Natural killer cell treated with Interleukin-12 subunit alpha and Interleukin-12 subunit beta and Interleukin-15 and Interleukin-18, amount 100 ng/mL, for 72 hours (primary cell): ENCODE measurements at places on chromosomes 7 and 10. TPM values are rescaled to one million over a fixed set of nuclear protein-coding genes. Genes with fewer than 3 reads are reported as not detected.

DNA sequence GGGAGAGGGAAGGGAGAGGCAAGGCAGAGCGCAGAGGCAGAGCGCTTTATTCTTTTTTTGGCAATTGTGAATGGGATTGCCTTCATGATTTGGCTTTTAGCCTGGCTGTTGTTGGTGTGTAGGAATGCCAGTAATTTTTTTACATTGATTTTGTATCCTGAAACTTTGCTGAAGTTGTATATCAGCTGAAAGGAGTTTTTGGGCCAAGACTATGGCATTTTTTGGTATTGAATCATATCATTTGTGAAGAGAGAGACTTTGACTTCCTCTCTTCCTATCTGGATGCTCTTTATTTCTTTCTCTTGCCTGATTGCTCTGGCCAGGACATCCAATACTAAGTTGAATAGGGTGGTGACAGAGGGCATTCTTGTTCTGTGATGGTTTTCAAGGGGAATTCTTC, 291.3 kb downstream of the REEP3 start:
- H3K4me1 ChIP-seq = no peaks in the 10 kb centered on the region
- peaks cover 15% of the 10 kb centered on the region for H3K27me3 ChIP-seq
- DNase-seq = no peak
- H3K36me3 ChIP-seq = no peaks in the 10 kb centered on the region
- H3K4me3 ChIP-seq = no peak overlapping the region
- H3K27ac ChIP-seq = no peak overlapping the region

Gene CHST12
- 29.6 TPM for total RNA-seq

DNA sequence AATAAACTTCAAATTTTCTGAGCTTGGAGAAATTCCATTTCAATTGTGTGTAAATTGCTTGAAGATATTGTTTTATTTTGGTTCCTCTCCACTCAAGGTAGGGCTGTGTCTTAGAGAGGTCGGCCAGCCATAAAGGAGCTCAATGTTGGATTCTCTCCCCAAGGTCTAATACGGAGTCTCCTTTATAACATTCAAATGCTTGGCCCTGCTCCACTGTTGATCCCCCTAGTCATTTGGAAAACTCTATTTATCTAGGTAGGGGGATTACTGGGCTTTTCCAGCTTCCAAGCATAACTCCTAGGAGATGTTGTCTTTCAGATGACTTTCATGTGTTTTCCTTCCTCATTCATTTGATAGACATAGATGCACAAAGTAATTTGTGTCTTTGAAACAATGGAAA, 170.9 kb downstream of the LRMDA start:
- no peaks in the 10 kb centered on the region for H3K36me3 ChIP-seq
- DNase-seq = no peak
- no peak overlapping the region for H3K4me3 ChIP-seq
- H3K27me3 ChIP-seq = peaks cover 7% of the 10 kb centered on the region
- H3K27ac ChIP-seq = no peak overlapping the region
- H3K4me1 ChIP-seq = no peaks in the 10 kb centered on the region

- DNase-seq = no peak
- H3K27ac ChIP-seq = no peak overlapping the region
- H3K36me3 ChIP-seq = no peaks in the 10 kb centered on the region
- H3K4me1 ChIP-seq = no peaks in the 10 kb centered on the region
- no peak overlapping the region for H3K4me3 ChIP-seq
These were observed 91.3 kb upstream of the BET1 start for GRCh38 chr7:94095316-94096009.

DNA sequence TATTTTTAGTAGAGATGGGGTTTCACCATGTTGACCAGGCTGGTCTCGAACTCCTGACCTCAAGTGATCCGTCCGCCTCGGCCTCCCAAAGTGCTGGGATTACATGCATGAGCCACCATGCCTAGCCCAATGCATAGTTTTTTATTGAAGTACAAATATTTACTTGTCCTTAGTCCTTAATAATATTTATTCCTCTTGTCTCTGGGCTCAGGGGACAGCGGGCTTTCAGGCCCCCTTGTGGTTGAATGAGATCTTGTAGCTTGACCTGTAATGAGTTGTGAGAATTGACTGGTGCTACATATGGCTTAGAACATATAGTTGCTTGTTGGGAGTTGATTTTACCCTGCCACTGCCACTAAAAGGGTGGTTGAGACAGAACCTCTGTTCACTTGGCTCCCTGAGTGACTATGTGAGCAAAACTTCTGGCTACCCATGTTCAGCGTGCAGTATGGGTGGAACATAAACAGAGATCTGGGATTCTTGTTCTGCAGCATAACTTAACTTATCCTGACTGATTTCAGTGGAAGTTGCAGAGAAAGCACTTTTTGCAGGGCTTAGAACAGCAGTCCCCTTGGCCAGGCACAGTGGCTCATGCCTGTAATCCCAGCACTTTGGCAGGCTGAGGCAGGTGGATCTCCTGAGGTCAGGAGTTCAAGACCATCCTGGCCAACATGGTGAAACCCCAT, 14.9 kb downstream of the CCL26 start:
- H3K4me1 ChIP-seq = peaks cover 4% of the 10 kb centered on the region
- H3K27ac ChIP-seq = no peak overlapping the region
- no peaks in the 10 kb centered on the region for H3K27me3 ChIP-seq
- DNase-seq = no peak
- H3K4me3 ChIP-seq = no peak overlapping the region

DNA sequence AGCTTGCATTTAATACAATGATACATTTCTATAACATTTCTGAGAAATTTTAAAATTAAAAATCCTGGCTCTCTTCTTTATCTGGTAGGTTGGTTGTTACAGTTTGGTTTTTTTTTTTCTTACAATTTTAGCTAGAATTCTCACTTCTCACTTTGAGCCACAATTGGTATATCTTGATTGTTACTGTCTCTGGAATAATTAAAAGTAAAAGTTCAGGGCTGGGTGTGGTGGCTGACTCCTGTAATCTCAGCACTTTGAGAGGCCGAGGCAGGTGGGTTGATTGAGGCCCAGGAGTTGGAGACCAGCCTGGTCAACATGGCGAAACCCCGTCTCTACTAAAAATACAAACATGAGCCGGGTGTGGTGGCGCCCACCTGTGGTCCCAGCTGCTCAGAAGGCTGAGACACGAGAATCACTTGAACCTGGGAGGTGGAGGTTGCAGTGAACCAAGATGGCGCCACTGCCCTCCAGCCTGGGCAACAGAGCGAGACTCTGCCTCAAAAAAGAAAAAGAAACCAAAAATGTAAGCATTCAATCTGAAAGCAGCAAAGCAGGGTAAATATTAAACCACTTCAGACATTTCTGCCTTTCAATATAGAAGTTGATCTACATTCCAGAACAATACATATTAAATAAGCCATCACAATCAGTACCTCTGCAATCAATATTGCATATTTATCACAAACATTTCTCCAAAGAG, 88.6 kb upstream of the PFKP start:
- no peak overlapping the region for H3K4me3 ChIP-seq
- H3K36me3 ChIP-seq = no peaks in the 10 kb centered on the region
- H3K4me1 ChIP-seq = no peaks in the 10 kb centered on the region
- DNase-seq = no peak
- peaks cover 13% of the 10 kb centered on the region for H3K27me3 ChIP-seq
- no peak overlapping the region for H3K27ac ChIP-seq

DNA sequence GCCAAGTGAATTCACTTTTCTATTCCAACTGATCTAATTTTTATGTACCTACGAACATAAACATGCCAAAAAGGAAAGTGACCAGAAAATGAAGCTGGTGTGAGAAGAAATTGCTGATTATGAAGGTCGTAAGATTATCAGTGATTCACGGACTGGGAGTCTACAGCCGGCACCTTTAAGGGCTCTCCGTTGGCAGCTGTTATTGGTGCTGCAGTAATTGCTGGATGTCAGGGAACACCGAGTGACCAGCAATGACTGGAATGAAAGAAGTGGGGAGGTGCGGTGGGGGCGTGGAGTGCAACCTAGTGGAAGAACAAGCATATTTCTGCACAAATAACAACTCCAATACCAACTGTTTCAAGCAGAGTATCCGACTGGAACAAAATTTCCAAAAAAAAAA, 109.8 kb upstream of the TARP start:
- H3K4me1 ChIP-seq = peaks cover 10% of the 10 kb centered on the region
- no peaks in the 10 kb centered on the region for H3K27me3 ChIP-seq
- H3K27ac ChIP-seq = no peak overlapping the region

- no peak overlapping the region for H3K27ac ChIP-seq
- H3K4me1 ChIP-seq = peaks cover 8% of the 10 kb centered on the region
- DNase-seq = no peak
These were observed 30.6 kb downstream of the NET1 start for GRCh38 chr10:5442990-5443370.

DNA sequence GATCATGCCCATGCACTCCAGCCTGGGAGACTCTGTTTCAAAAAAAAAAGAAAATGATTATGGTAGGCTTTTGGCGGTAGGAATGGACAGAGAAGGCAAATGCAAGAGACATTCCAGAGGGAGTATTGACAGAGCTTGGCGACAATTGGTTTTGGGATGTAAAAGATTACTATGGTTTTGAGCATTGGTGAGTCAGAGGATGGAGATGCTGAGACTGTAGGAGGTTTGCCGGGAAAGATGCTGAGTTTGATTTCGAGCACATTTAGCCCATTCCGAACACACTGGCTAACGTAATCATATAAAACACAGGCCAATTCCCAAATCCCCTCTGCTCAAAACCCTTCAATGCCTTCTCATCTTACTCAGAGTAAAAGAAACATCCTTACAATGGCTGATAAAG, 161.6 kb upstream of the MKLN1 start:
- no peak overlapping the region for H3K27ac ChIP-seq
- peaks cover 5% of the 10 kb centered on the region for H3K27me3 ChIP-seq
- no peaks in the 10 kb centered on the region for H3K36me3 ChIP-seq

- DNase-seq = no peak
- H3K36me3 ChIP-seq = no peaks in the 10 kb centered on the region
- H3K4me3 ChIP-seq = no peak overlapping the region
- no peak overlapping the region for H3K27ac ChIP-seq
- H3K27me3 ChIP-seq = peaks cover 8% of the 10 kb centered on the region
- no peaks in the 10 kb centered on the region for H3K4me1 ChIP-seq
These were observed 5.3 kb downstream of the FAM20C start for GRCh38 chr7:197413-198335.

Gene TMEM273
- total RNA-seq = 86.0 TPM

GRCh38 chr10:78953113-78953798, 115.5 kb upstream of the ZMIZ1 start:
- H3K27ac ChIP-seq = no peak overlapping the region
- H3K4me3 ChIP-seq = no peak overlapping the region
- H3K36me3 ChIP-seq = no peaks in the 10 kb centered on the region

- H3K36me3 ChIP-seq = no peaks in the 10 kb centered on the region
- no peak overlapping the region for H3K4me3 ChIP-seq
- peaks cover 4% of the 10 kb centered on the region for H3K27me3 ChIP-seq
- no peak overlapping the region for H3K27ac ChIP-seq
These were observed 44.8 kb upstream of the CPXM2 start for GRCh38 chr10:123936426-123936825.

GRCh38 chr10:101114646-101115045, 16.5 kb upstream of the TLX1 start:
- no peak overlapping the region for H3K4me3 ChIP-seq

Gene LLCFC1
- total RNA-seq = not detected

DNA sequence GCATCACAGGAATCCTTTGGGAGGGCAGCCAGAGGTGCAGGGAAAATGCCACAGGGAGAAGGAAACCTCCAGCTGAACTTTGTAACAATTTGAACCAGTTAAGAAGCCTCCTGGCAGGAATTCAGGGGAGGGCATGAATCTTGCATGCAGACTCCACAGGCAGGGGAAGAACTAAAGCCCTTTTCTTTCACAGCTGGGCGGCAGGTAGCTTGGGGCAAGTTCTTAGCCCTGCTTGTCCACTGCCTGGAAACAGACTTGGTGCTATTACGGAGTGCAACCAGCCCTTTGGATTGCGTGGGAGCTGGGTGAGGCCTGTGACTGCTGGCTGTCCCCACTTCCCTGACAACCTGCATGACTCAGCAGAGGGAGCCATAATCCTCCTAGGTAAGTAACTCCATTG, 51.7 kb upstream of the ADAM12 start:
- H3K27me3 ChIP-seq = peaks cover 43% of the 10 kb centered on the region
- no peak overlapping the region for H3K4me3 ChIP-seq
- H3K4me1 ChIP-seq = no peaks in the 10 kb centered on the region

Gene THAP5
- 22.8 TPM for total RNA-seq

Gene FOXI2
- not detected for total RNA-seq

DNA sequence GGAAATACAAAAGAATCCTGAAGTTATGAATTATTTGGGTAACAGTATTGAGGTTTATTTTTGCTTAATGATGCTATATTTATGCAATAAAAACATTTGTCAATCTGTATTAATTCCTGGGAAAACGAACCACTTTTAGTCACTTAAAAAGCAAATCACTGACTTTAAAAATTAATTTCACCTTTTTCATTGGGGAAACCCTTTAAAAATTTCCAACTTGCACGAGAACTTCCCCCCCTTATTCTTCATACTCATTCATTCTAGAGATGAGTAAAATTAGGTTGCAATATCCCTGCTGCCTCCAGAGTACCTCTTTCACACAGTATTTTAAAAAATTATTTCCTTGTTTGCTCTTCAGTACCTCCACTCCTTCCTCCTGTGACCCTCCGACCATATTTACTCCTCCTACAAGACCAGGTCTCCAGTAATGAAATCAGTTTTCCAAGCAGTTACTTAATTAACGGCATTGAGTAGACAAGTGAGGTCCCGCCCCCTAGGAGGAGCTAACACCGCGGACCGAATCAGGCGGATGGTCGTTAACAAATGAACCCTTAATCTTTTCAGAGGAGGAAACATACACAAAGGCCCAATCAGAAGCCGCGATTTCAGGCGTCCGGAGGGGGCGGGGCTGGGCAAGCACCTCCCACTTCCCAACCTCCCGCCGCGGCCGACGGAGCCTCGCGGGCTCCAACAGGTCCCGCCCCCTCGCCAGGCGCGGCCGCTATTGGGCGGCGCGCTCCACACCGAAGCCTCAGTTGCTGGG, 465 bp upstream of the TRIM24 start:
- peak overlapping the region; percentile 91 for H3K4me3 ChIP-seq
- H3K4me1 ChIP-seq = peaks cover 12% of the 10 kb centered on the region
- H3K36me3 ChIP-seq = no peaks in the 10 kb centered on the region
- H3K27ac ChIP-seq = peak overlapping the region; percentile 73
